Amygdala (tissue), 56 donors: ENCODE measurements at places on chromosomes 3 and 15.

DNA sequence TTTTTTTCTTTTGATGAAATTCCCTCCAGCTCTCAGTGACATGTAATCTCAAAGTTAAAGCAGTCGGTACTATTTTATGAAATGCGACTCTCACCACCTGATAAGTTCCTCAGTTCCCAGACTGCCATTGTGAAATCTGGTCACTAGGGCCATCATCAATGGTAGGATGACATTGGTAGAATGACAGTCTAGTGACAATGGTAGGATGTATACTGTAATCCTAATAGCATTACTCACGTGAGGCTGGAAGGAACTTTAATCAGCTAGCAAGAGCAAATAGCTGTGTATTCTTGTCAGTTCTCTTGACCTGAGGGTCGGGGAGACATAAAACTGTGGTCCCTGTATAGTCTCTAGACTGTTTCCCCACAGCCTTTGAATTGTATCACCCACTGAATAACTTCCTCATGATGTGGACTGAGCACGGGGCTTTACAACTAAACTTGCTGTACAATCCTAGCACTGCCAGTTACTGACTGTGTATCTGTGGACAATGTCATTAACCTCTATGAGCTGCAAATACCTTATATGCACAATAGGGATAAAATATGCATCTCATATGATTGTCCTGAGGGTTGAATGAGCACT is 23.2 kb downstream of the TRAT1 start:
- no peak for DNase-seq

DNA sequence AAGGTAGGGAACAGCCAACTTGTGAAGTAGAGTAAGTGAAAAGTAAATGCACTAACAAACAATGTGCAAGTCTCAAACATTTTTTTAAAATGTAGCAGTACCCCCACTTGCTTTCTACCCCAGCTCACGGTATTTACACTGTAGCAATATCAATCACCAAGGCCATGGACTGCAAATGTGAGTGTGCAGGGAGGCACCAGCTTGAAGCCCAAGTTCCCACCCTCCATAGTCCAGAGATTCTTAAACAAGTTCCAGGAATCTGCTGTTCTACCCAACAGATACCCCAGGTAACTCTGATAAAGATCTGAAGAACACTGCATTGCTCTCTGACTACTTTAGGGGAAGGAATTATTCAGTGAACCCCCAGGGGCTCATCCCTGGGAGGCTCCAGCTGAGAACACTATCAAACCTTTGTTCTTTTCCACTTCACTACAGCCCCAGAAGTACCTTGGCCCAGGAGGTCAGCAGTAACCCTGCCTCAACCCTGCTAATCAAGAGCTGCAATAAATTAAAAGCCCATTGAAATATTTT is 86.1 kb downstream of the FOXP1 start:
- no peak for DNase-seq

- DNase-seq, result peak; percentile 66
These were observed 581 bp downstream of the SH3BP5 start for GRCh38 chr3:15331606-15332404.

GRCh38 chr3:128379367-128380160 is 87.1 kb downstream of the DNAJB8 start:
- no peak for DNase-seq

DNA sequence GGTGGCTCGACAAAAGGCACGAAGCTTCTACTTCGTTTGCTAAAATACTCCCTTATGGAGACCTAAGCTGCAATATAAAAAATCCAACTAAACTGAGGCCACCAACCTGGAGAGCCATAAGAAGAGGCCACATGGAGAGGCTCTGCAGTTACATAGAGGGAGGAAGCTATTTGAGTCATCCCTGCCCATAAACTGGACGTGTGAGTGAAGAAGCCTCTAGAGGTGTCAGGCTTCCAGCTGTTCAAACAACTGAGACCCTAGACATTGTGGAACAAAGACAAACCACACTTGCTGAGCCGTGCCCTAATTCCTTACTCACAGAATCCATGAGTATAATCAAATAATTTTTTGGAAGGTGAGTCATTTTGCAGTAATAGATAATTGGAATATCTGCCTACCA is 50.2 kb upstream of the GMNC start:
- DNase-seq, result no peak

DNA sequence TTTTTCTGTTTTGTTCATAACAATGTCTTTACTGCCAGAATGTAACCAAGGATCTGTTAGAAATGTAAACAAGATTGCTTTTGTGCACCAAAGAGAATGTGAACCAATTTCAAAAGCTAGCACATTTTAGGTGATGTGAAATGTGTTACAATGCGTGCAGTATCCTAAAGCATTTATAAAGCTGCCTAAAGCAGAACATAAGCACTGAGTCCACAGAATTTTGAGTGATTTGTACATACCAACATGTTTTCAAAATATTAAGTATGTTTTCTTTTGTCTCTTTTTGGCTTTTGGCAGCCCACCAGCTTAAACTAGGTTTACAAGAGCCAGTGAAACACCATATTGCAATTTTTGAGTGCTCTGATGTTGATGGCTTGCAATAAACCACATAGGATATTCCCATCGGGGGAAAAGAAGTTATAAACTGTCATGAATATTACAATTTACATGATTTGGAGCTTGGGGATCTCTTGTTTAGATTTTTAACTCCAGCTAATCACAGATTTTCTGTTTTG is 364.0 kb downstream of the ZIC1 start:
- no peak for DNase-seq

GRCh38 chr3:140467796-140468315 is 210.0 kb upstream of the TRIM42 start:
- no peak for DNase-seq

DNA sequence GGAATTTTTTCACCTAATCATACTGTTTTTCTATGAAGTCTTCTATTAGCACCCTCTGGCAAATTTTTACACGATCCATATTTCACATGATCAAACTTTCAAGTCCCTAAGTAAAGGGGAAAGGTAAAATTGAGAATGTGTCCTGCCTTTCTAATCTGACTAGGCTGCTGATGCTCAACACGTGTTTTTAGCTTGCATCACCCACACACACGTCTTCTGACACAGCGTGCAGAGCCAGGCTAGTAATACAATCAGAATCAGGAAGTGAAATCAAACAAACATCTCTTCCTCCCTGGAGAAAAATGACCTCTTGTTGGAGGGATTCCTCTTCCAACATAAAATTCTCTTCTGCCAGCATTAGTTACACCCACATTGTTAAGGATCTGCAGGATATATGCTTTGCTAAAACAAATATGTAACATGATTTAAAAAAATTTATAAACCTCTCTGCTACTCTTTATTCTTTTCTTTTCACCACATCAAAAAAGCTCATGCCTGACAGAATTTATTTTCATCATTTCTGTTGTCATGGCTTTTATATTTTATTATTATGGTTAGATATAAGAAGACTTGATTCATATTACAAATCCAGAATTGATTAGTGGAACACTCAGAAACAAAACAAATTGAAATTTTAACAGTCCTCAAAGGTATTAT is 122.4 kb downstream of the RAP2B start:
- no peak for DNase-seq

- DNase-seq, result no peak
These were observed 74.1 kb downstream of the CHL1 start for GRCh38 chr3:270688-271087.

GRCh38 chr15:70329179-70329578 is 231.5 kb upstream of the TLE3 start:
- no peak for DNase-seq

DNA sequence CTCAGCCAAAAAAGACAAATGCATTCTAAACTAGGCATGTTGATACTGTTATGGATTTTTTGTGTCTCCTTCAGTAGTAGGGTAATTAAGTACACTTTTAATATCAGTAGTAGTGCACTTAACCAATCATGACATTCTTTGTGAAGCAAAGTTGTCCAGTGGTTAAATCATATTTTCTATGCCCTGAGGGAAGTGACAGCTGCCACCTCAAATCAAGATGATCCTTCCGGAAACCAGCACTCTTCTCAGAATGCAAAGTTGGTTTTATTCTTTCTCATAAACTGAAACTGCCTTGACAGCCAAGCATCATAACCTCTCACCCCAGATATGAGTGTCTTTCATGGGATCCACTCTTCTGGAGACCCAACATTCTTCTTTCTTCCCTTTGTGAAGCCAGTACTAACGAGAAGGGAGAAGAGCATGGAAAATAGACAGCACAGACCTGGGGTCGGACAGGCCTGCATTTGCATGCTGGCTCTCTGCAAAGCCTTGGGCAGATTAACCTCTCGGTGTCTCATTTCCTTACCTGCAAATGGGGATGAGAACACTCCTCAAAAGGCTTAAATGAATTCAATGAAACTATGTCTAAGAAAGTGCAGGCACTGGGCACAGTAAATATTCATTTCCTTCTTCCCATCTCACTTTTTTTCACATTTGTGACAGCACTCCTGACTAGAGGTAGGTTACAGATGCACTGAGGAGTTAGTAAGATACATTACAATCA is 13.2 kb downstream of the AAGAB start:
- no peak for DNase-seq

DNA sequence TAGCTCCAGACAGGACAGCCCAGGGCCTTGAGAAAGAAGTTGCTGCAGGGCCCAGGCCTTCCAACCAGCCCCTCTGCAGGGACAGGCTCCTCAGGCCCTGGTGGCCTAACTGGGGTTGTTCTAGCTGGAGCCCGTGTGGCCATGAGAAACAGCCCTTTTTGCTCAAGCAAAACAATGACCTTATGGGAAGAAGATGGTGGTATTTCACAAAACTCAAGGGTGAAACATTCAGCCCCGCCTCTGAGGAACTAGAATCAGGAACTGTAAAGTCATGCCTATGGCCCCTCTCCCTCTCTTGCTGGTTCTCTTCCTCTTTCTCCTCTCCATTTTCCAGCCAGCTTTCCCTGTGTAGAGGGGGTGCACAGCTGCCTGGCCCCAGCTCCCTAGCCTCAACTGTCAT is 273.3 kb downstream of the RPLP1 start:
- DNase-seq, result no peak

DNA sequence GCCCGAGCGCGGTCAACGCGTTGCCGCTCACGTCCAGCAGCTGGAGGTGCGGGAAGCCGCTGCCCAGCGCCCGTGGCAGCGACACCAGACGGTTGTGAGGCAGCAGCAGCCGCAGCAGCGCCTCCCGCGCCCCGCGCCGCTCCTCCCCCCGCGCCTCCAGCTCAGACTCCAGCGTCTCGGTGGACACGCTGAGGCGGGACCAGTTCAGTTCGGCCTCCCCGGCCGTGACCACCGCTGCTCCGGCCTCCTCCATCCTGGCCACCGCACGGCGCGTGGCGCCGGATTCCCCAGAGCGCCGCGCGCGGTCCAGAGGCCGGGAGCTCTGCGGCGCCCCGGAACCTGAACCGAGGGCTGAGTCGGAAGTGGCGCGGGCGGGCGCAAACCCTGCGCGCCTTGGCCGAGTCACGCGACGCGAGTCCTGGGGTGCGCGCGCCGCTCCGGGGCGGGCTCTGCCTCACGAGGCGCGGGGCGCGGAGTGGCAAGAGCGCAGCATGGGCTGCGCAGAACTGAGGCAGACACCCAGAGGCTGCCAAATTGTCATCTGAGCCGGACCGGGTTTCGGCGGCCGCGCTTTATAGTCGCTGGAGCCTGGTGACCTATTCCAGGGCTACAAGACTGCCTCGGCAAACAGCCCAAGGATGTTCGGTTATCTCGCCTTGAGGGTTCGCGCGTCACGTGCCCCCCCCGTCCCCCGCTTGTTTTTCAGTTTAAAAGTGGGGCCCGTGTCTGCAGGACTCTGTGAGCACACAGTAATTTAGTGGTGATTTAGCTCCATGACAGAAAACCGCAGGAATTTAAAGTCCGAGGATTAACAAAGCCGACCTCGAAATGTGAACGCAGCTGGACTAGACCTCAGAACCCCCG is at the start of gene LRRC58:
LRRC58 (minus strand) TSS at position 364 of the 864 bp plus-strand sequence; CDS start at position 253, 111 bp downstream.
- DNase-seq, result peak; percentile 92

GRCh38 chr3:73327052-73327451 is 265.6 kb downstream of the EBLN2 start:
- DNase-seq, result no peak

DNA sequence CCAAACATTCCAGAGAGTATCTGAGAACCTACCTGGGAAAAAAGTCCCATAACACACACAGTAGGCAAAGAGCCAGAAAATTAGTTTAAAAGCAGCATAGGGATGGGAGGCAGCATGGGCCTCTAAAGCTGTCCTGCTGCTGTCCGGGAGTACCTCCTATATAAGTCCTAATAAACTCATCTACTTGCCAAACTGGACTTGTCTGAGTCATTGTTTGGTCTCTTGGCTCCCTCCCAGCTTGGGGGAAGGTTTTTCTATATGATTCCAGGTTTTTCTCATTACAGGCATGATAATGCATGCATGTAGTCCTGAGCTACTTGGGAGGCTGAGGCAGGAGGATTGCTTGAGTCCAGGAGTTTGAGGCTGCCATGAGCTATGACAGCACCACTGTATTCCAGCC is 17.5 kb upstream of the HACD2 start:
- no peak for DNase-seq

- no peak for DNase-seq
These were observed 16.7 kb upstream of the ZNF280D start for GRCh38 chr15:56749982-56750381.

DNA sequence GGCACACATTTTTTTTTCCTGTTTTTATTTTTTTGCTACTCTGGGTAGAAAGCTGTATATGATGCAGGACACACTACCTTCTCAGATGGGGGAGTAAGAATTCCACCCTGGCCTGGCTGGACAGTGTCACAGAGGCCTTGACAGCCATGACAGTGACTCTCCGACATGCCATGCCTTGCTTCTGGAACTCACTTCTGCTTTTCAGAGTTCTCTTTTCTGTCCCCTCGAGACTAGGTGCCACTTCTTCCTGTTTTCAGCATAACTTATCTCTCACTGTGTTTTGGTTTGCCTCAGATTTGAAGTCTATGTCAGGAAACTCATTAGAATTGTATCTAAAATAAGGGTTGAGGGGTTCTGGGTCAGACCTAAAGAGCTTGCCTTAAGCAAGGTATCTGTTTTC is 69.1 kb upstream of the SEC13 start:
- no peak for DNase-seq
